ENCODE measurements at places on chromosomes 6 and 20.

DNA sequence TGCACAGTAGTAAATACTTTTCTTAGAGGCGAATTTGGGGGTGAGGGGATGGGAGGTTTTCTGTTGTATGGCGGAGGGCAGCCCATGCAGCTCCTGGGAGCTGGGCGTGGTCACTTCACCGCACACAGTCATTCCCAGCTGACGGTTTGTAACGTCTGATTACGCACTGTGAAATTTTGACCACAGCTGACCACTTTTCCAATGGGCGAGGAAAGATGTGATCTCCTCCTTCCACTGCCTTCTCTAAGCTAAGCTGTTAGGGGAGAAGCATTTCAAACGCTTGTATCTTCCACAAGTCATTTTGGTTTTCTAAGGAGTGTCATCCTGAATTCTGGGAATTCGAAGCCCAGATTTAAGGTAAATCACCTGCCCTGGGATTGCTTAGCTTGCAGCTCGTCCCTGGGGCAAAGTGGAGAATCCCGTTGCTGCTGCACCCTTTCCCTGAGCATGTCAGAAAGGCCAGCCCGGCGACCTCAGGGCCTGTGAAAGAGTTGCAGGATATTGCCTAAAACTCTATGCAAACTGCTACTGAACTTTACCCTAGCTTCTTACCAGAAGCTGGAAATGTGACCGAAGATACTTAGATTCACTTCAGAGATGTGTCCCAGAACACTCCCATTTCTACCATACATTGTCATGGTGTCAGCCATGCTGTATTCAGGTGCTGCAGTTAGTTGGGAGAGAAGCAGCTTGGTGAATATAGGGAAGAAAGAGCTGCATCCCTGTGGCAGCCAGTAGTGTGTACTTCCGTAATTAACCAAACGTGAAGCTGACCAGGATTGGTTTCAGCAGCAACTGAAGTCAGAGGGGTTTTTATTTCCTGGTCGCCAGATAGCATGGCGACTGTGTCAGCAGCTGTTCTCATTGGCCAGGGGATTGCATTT is 58.9 kb downstream of the RREB1 start:
- DNase-seq = no peak

DNA sequence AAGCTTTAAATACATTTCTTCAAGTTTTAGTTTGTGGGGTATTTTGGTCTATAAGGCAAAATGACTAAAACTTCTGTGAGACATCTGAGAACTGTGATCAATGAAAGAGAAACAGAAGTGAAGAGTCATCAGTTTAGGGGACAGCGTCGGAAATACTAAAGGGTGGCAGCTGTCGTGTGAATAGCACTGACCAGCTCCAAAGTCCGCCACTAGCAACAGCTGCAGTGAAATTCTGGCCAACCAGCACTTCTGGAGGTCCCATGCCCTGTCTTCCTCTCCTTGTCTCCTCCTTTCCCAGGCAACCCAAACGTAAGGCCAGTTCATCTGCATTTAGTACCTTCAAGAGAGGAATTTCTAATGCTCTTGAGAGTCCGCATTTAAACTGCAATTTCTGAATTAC is 87.5 kb downstream of the DACT2 start:
- DNase-seq = no peak

- no peak for DNase-seq
Measured at GRCh38 chr6:836276-836853, 143.4 kb upstream of the EXOC2 start.

DNA sequence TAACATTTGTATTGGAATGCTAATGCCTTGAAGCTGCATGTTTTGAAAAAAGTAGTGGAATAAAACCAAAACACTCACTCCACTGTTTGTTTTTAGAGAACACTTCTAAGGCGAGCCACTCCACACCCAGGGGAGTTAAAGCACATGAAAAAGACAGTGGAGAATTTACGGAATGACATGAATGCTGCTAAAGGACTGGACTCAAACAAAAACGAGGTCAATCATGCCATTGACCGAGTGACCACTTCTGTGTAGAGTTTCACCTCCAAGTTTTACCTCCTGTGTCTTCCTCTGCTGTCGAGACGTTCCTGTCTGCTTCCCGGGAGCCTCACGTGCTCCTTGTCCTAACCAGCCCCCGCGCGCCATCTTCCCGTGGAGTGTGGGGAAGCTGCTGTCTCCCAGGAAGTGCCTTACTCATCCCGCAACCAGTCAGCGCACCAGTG is 127.8 kb downstream of the LRRC1 start:
- no peak for DNase-seq

- no peak for DNase-seq
Measured at GRCh38 chr6:169169375-169169774, 84.3 kb downstream of the THBS2 start.

DNA sequence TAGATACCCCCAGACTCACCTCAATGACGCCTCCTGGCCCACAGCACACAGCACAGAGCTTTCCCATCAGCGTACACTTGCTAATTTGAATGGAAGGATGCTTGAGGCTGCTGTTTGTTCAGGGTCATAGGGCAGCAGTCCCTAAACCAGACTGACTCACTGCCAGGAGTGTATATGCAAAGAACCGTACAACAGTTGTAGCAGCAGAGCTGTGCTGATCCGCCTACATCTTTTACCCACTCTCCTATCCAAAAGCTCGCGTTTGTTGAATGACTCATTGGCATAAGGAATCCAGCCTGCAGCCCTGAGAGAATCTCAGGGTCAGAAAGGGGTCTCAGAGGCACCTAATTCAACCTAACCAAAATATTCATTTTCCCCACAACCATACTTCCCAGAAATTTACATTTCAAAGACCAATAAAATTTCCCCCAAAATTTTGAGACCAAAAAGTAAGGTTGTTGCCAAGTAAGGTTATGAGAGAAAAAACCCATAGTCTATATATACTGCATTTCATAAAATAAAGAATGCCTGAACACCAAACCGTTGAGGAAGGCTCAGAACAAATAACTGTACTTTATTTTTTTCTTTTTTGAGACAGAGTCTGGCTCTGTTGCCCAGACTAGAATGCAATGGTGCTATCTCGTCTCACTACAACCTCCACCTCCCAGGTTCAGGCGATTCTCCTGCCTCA is 35.3 kb upstream of the CCND3 start:
- peak; percentile 24 for DNase-seq

GRCh38 chr6:130164251-130164650 is 58.5 kb downstream of the SAMD3 start:
- DNase-seq = no peak

DNA sequence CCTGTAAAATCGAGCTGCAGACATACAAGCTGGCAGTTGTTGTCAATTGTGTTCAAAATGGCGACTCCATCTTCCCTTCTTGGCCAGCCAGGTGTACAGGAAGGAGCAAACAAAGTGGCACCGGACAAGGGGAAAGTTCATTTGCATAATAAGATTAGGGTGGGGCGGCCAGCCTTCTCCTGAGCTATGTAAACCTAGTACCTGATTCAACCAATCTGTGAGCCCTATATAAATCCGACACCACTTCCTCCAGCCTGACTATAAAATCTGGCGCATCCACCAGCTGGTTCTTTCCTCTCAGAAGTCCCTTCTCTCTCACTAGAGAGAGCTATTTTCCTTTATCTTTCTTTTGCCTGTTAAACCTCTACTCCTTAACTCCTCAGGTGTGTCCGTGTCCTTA is 8.1 kb upstream of the HBS1L start:
- no peak for DNase-seq

DNA sequence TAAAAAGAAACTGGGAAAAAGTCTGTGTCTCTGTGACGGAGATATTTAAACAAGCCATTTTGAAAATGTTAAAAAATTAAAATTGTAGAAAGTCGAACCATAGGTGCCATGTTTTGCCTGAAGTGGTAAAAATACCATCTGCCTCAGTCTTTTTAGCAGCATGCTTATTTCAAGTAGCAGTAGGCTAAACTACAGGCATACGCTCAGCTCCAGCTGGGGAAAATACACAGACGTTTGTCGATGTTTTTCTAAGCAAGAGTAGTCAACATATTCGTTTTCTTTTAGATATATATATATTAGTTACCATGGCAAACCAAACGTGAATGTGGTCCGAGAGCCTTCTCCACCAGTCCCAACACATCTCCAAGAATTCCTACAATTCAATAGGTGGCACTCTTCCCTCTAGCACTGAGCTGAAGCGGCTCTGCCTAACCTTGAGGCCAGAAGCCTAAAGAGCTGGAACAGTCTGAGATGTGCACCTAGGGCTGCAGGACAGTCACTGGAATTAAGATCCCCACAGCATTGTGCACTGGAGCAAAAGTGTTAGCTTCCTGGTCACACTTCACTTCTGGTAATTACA is 70.2 kb upstream of the BEND3 start:
- no peak for DNase-seq

DNA sequence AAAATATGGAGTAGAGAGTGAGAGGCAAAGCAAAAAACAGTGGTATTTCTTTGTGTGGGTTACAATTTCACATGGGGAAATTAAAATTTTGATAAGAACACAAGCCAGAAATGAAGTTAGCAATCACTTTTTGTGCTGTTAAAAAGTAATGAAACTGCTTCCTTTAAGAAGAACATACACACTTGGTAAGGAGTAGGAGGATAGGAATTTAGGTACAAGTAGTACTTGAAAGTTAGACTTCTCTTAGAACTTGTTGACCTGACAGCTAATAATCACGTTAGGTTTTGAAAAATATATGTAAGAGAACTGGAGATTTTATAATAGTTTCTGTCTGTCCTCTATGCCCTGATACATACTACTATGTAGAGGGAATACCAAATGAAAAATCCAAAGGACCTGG is 260.8 kb downstream of the ADGRB3 start:
- no peak for DNase-seq

GRCh38 chr6:44257025-44257752 is at the start of gene SLC35B2:
SLC35B2 (minus strand) TSS chr6:44257528; CDS start chr6:44257410, 118 bp downstream.
- peak; percentile 71 for DNase-seq

GRCh38 chr6:106118835-106119431 is 32.8 kb downstream of the PRDM1 start:
- no peak for DNase-seq

- DNase-seq = no peak
Measured at GRCh38 chr20:36051318-36052116, 83.1 kb downstream of the CNBD2 start.

DNA sequence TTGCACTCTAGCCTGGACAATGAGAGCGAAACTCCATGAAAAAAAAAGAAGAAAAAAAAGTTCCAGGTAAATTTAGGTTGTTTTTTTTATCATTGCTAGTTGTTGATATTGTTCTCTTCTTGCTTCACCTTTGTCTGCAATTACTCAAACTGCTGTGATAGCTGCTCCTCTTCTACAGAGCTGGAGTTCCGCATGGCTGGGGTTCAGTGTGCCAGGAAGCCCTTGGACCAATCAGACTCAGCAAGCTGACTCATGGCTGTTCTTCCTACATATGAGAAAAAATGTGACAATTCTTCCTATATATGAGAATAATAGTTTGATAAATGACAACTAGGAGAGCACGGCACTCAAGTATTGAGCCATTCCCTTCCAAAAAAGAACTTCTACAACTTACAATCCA is 28.4 kb downstream of the DPPA5 start:
- no peak for DNase-seq

DNA sequence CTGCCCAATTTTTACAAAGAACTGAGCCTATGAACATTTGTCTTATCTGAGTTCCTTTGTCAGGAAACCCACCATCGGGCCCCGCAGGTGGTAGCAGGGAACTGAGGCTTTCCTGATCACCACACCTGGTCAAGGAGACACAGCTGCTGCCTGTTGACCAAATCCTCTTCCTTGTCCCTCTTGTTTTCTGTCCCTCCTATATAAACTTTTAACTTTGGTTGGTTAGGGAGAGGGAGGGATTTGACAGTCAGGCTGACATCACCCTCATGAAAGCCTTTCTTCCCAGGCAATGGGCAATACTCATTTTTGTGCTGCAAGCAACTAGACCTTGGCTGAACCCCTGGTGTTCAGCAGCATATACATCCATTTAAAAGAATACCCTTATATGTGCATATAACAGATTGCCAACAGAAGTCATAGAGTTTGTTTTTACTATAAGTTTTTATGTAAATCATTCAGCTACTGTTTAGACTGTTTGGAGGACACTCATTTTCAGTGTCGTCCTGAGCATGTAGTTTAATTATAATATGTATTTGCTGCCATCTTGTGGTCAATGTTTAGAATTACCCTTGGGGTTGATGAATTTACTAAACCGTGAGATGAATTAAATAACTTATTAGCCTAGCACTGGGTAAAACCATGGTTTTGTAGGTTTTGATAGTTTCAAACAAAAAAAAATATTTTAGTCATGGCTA is 17.0 kb downstream of the CRISP1 start:
- DNase-seq = no peak

GRCh38 chr20:48398506-48399449 is 429.0 kb downstream of the PREX1 start:
- DNase-seq = no peak

DNA sequence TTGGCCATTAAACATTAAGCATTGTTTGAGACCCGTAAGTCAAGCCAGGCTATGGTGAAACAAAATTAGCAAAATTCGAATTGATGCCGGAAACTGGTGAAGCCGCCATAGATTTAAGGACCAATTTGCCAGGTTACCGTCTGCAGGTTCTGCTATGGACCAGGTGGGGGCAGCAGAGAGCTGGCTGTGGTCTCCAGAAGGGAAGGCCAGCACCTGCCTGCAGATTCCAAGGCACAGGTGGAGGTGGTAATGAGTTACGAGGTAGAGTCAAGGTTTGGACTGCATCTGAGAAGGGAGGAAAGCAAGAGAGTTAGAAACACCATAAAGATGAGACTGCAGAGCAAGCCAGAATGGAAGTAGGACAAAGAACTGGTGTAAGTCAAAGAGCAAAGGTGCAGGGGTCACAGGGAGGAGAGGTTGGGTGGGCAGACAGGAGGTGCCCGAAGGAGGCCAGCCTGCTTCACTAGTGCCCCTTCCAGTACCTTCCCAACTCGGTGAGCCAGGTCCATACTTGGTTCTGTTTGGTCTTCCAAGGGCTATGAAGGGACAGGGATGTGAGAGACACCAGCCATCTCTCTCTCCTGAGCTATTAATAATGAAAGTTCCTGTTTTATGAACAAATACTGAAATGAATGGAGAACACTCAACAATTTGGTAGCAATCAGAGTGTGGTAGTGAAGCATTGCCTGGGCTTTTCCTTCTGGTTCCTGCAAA is 131.6 kb upstream of the ESR1 start:
- DNase-seq = peak; percentile 67

DNA sequence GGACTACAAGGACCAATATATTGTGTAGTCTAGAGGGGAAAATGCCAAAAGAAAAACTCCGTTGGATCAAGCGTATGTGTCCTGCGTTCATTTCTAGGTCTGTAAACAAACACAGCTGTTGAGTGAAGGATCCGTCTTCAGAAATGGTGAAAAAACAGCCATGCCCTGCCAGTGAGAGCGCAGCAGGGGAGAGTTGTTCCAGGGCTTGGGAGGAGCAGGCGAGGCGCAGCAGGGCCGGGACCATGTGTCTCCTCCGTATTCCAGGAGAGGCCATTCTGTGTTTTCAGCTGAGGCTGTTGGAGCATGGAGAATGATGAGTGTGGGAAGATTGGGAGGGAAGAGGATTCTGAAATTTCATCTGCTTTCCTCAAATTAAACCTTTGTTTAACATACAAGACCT is 38.0 kb downstream of the BMP6 start:
- DNase-seq = no peak

DNA sequence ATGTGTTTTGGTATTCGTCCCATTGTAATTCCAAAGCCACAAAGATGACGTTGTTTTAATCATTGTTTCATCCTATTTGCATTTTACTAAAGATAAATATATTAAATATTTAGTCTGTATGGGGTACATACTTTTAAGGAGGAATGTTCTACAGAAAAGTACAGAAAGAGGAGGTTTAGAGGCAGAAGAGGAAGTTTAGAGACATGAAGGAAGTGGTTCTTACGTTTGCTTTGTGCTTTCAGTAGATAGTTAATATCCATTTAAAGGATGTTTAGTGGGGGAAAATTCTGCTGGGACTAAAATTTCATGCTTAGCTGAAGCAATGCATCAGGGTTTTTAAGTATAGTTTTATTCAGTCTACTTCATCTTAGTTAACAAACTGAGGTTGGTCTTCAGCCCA is 116.6 kb downstream of the CRYBG1 start:
- no peak for DNase-seq

All from CD4-positive, alpha-beta T cell treated with Interleukin-17A for 4 hours (primary cell).